Hindlimb muscle (tissue), 1 donor: ENCODE measurements at places on chromosomes 6 and 20. TPM values are rescaled to one million over a fixed set of nuclear protein-coding genes. Genes with fewer than 3 reads are reported as not detected.

- no peak for DNase-seq
Observed at GRCh38 chr6:154306696-154307095, 49.9 kb downstream of the IPCEF1 start.

C20orf141 gene
- not detected for polyA plus RNA-seq

DNA sequence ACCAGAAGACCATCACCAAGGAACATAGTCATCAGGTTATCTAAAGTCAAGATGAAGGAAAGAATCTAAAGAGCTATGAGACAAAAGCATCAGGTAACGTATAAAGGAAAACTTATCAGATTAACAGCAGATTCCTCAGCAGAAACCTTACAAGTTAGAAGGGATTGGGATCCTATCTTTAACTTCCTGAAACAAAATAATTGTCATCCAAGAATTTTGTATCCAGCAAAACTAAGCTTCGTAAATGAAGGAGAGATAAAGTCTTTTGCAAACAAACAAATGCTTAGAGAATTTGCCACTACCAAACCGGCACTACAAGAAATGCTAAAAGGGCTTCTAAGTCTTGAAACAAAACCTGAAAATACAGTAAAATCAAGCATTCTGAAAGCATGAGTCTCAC lies 71.0 kb downstream of the HECA start:
- DNase-seq, result no peak

KCNK16 gene
- polyA plus RNA-seq, result not detected

CNBD2 gene
- 0.19 TPM for polyA plus RNA-seq

DNA sequence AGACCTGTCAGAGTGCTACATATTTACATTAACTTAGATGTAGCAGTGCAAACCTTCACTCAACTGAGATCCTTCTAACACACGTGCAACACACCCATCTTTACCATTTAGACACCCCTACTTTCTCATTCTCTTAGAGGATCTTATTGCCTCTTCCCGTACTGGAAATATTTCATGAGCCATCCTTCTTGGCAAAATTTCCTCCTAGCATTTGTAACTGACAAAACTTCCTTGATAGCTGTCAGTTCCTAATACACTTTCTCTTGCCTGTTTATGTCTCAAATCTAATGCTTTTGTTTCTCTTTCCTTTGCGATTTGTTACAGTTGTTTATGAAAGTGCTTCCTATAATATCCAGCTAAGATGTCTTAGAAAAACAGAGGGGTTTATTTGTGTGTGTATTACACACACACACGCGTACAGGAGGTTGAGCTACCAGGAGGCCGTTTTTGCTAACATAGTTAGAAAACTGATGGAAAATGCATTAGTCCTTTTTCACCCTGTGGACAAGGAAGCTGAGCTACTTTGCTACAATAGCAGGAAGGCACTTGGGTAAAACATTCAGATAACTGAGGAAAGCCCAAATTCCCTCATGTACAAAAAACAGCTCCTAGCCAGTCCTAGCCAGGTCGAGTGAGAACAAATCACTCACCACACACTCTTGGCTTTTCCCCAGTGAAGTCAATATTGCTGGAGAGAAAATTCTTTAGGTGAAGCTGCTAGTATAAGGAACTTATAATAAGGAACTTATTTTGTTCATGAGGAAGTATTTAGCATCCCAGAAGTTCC lies 153.6 kb downstream of the NFATC2 start:
- DNase-seq, result no peak

C6orf15 gene
- not detected for polyA plus RNA-seq

C6orf141 gene
- polyA plus RNA-seq, result 3.0 TPM

DNA sequence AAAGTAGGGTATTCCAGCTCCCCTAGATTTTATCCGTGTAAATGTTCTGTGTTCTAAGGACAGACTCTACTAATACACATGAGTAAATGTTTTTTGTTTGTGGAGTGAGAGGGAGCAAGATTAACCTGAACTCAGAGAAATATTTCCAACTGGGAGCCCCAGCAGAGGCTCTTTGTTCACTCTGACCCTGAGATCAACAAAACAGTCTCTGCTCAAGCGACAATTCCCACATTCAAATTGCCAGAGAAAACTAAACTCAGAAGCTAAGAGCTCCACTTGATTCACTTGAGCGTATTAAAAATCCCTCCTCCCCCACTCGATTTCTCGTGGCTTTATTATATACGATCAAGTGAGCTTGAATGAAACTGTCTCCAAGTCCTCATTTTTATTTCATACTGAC lies 413.9 kb upstream of the JARID2 start:
- DNase-seq, result no peak

TINAG gene
- polyA plus RNA-seq, result not detected

- no peak for DNase-seq
Observed at GRCh38 chr6:15405129-15406068, 159.5 kb downstream of the JARID2 start.
